ENCODE measurements at places on chromosomes 3 and 15. TPM values are rescaled to one million over a fixed set of nuclear protein-coding genes. Genes with fewer than 3 reads are reported as not detected.

- H3K4me1 ChIP-seq: peaks cover 6% of the 10 kb centered on the region
- H3K27ac ChIP-seq: no peak overlapping the region
- DNase-seq: no peak
- H3K27me3 ChIP-seq: no peaks in the 10 kb centered on the region
- H3K36me3 ChIP-seq: no peaks in the 10 kb centered on the region
- no peak overlapping the region for H3K4me3 ChIP-seq
Measured at GRCh38 chr3:53067567-53067966, 21.7 kb upstream of the SFMBT1 start.

OTOL1 gene
- total RNA-seq: not detected

GRCh38 chr15:35583863-35584528, 38.0 kb upstream of the DPH6 start:
- H3K27me3 ChIP-seq: no peaks in the 10 kb centered on the region
- H3K36me3 ChIP-seq: no peaks in the 10 kb centered on the region
- H3K27ac ChIP-seq: no peak overlapping the region
- no peak for DNase-seq
- no peaks in the 10 kb centered on the region for H3K4me1 ChIP-seq

SYNPR gene
- not detected for total RNA-seq

C3orf22 gene
- not detected for total RNA-seq

GRCh38 chr3:66400411-66401156, 100.2 kb downstream of the LRIG1 start:
- no peaks in the 10 kb centered on the region for H3K4me1 ChIP-seq
- DNase-seq: no peak
- H3K36me3 ChIP-seq: peaks cover 69% of the 10 kb centered on the region
- H3K27me3 ChIP-seq: no peaks in the 10 kb centered on the region

DNA sequence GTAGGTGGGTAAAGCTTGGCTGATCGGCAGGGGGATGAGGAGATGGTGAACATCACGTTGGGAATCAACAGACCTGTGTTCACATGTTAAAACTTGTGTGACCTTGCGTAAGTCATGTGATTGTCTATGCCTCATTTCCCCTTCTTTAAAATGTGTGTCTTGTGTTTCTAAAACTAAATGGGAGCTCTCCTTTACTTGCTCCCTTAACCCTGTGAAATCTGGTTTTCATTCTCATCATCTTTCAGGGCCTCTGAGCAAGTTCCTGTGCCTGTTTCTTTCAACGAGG, 29.7 kb upstream of the IREB2 start:
- no peak for DNase-seq
- no peak overlapping the region for H3K27ac ChIP-seq
- no peak overlapping the region for H3K4me3 ChIP-seq
- no peaks in the 10 kb centered on the region for H3K36me3 ChIP-seq

- no peak overlapping the region for H3K4me3 ChIP-seq
- H3K4me1 ChIP-seq: peaks cover 85% of the 10 kb centered on the region
- H3K27ac ChIP-seq: peak overlapping the region; percentile 70
- peak; percentile 27 for DNase-seq
- H3K36me3 ChIP-seq: peaks cover 89% of the 10 kb centered on the region
- H3K27me3 ChIP-seq: no peaks in the 10 kb centered on the region
Measured at GRCh38 chr3:45950686-45951600, 7.7 kb downstream of the CXCR6 start.

GRCh38 chr15:36218322-36218721, 361.1 kb upstream of the CDIN1 start:
- no peaks in the 10 kb centered on the region for H3K36me3 ChIP-seq
- DNase-seq: no peak

GXYLT2 gene
- 0.19 TPM for total RNA-seq

KBTBD8 gene
- 11.5 TPM for total RNA-seq

SLC27A2 gene
- 0.70 TPM for total RNA-seq

DNA sequence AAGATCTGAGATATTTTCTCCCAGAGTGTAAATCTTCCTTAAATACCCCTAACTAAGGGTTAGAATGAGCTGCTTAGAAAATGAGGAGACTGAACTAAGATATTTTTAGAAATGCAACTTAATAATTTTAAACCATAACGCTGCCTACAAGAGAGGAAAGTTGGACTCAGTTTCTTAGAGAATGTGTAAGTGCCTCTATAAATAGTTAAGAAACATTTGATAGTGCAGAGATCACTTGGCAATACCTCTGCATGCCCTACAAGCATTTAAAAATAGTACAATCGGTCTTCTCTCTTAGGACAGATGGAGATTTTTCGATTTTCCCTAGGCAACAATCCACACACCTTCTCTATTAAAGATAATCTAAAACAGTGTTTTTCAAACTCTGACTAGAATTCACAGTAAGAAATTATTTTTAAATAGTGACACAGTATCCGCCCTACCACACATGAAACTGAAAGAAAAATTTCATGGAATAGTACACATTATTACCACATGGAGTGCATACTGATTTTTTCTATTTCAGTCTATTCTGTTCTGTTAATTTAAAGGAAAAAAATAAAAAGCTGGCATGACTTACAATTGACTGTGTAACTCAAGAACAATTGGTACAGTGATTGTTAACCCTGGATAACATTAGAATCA, 83.2 kb downstream of the GADL1 start:
- no peak overlapping the region for H3K27ac ChIP-seq
- H3K27me3 ChIP-seq: no peaks in the 10 kb centered on the region
- no peak overlapping the region for H3K4me3 ChIP-seq
- DNase-seq: no peak

IL12A gene
- total RNA-seq: 2.8 TPM
